ENCODE measurements at places on chromosomes 5 and 9.

GRCh38 chr5:98795243-98795642, 21.8 kb downstream of the RGMB start:
- DNase-seq: no peak

GRCh38 chr9:131459056-131459455, 43.7 kb upstream of the POMT1 start:
- no peak for DNase-seq

- DNase-seq: no peak
Observed at GRCh38 chr5:147208134-147208533, 26.7 kb upstream of the STK32A start.

- DNase-seq: peak; percentile 1
Observed at GRCh38 chr5:145101246-145101645, 733.9 kb downstream of the PRELID2 start.

- DNase-seq: no peak
Observed at GRCh38 chr9:108521063-108521590, 334.7 kb downstream of the ACTL7B start.

GRCh38 chr5:141763541-141763940, 81.5 kb upstream of the ARAP3 start:
- no peak for DNase-seq

- no peak for DNase-seq
Observed at GRCh38 chr9:31275419-31275818, 1109.0 kb upstream of the ACO1 start.

DNA sequence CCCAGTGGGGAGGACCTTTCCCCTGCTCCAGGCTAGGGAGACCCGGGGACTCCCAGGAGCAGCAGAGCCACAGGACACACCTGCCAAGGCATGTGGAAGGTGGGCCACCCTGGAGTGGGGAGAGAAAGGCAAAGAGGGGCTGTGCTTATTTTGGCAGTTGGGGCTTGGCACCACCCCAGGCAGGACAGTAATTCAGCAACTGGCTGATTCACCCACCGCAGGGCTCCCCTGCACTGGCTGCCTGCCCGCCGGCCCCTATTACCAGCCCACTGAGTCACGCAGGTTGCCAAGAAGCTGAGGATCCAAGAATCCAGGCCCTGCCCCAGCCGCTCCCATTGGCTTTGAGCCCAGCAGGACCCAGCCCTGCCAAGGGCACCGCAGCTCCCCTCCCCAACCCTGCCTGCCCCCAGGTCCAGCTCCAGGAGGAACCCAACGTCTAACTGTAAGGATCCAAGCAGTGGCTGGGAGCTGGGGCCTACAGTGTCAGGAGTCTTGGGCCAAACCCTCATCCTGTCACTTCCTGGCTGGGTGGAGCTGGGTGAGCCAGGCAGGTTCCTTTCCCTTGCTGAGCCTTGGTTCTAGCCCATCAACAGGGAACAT, 14.2 kb upstream of the RALGDS start:
- DNase-seq: no peak

GRCh38 chr9:6409811-6410210, 3.2 kb upstream of the UHRF2 start:
- no peak for DNase-seq

- DNase-seq: no peak
Observed at GRCh38 chr5:151004499-151004898, 15.9 kb upstream of the GPX3 start.

DNA sequence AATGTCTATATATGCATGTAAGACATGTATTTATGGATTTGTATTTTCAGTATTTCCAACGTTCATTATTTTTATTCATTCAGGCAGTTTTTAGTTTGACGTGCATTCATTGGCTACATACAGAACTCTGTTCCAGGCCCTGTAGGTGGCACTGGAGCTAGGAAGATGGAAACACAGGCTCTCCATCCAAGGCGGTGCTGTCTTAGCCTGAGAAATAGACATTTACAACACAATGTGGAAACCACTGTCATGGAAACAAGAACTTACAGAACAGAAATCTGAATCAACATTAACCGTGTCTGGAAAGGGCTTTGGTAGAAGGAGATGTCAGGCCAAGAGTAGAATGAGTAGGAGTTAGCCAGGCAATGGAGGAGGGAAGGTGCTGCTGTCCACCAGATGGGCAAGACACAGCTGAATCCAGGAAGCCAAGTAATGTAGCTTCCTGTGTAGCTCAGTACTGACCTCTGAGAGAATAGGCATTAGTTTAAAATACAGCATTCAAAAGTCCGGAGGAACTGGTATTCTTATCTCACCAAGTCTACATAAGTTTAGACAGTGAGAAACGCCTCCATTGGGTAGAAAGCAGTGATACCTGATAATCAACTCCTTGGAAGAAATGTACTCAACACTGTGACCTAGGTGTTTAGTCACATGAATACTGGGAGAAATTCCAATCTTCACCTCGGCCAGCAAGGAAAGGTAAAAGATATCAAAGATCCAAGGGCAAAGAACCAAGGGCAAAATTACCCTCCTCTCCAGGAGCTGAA, 388.6 kb upstream of the CDH6 start:
- no peak for DNase-seq

GRCh38 chr5:178688551-178688950, 41.9 kb downstream of the ZNF354A start:
- no peak for DNase-seq

DNA sequence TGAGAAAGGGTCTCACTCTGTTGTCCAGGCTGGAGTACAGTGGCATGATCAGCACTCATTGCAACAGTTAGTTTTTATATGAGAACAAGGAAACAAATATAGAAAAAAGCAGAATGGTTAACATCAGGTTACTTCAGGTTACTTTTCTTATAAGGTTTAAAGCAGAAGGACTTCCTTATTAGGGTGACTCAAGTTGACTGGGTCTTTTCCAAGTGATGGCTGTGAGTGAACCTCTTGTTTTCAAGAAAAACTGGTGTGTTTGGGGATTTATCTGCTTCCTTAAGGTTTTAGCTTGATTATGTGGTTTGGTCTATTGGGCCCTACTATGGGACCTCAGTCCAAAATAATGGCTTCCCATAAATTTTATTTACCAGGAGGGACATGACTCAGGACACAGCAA, 99.2 kb downstream of the ARRDC3 start:
- peak; percentile 36 for DNase-seq

All from suppressor macrophage (primary cell).